ENCODE measurements at places on chromosomes 13 and 19.

GRCh38 chr13:106522112-106522705 is 13.3 kb downstream of the EFNB2 start:
- no peak for DNase-seq

- no peak for DNase-seq
Observed at GRCh38 chr19:464208-464545, 3.3 kb upstream of the SHC2 start.

DNA sequence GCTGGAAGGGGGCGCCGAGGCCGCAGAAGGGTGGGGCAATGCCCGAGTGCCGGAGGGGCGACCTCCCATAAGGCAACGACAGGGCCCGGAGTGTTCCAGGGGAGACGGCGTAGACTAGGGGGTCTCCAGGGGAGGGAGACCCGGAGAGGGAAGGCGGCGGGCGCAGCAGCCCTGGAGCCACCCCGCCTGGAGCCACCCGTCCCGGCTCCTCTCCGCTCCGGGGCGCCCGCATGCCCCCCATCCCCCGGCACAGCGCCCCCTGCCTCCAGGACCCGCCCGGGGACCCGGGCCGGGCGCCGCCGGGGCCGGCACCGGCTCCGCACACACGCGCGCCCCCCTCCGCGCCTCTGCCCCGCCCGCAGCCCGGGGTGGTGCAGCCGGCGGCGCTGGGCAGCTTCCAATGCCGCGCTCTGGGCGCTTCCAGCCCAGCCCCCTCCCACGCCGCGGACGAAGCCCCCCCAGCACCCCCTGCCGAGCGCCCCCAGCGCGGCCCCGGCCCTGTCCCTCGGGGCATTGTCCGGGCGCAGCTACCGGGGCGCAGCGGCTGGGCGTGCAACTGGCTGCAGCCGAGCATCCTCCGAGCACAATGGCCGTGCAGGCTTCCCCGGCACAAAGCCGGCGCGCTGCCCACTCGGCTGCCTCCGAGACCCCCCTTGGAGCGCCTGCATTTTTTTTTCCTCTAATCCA is 519 bp downstream of the PTPRS start:
- DNase-seq: no peak

DNA sequence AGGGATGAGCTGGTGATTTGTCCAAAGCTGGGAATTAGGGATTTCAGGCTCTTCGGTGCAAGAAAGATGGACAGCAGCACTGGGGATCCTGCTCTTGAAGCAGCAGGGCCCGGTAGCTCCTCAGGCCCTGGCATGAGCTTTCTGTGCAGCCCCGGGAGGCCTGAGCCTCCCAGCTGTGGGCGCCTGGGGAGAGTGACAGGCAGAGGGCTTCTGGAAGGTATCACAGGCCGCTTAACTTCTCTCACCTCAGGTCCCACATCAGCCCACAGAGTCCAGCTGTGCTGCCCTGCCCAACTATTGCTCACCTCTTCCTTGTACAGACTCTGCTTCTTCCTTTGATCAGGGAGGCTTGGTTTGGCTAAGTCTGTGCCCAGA is 14.6 kb upstream of the ZNF536 start:
- DNase-seq: no peak

GRCh38 chr19:14337510-14337909 is 43.7 kb upstream of the ADGRE5 start:
- no peak for DNase-seq

GRCh38 chr19:3020321-3020960 is 8.6 kb downstream of the TLE2 start:
- DNase-seq: no peak

- DNase-seq: peak; percentile 78
Observed at GRCh38 chr13:20703780-20704458, 420 bp downstream of the IL17D start.

DNA sequence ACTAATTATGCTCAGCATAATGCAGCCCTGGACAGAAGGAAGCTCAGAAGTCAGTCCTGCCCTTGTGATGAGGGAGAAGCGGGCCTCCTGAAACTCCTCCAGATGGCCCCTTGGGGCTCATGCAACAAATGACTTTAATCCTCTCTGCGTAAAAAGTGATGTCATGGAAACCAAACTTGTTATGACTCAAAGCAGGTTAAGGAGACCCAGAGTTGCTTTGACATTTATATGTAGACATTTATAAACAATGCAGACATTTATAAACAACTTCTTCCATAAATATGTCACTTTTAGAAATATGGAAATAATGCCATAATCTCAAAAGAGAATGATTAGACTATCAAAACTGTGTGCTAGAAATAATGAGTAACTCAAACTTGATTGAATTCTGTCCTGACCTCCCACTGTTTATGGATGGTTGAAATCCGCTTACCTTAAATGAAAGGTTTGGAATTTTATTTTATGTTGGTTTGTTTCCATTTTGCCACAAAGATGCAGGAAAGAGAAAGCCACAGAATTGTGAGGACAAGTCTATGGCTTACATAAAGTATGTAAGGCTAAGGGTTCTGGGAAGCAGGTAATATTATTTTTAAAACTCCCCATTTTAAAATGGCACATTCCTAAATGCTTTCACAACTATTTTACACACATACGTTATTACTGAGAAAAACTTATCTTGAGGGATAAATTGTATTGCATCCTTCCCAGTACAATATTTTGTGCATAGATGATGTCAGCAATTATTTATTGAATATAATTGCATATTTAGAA is 73.7 kb downstream of the CYSLTR2 start:
- peak; percentile 33 for DNase-seq

DNA sequence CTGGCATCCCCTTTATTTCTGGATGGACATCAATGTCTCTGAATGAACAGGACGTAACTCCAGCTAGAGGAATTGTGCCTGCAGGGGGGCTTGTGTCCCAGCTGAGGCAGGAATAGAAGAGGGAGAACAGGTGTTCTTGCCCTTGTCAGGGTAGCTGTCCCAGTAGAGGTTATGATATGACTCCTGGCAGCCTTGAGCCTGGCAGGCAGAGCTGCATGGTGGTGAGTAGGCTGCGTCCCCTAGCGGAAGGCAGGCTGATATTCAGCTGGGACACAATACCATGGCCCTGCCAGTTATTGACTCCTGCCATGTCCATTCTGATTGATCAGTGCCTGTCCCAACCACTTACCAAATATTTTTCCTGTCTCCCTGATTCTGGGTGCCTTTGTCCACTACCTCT is 197.2 kb downstream of the RAP2A start:
- DNase-seq: peak; percentile 17

DNA sequence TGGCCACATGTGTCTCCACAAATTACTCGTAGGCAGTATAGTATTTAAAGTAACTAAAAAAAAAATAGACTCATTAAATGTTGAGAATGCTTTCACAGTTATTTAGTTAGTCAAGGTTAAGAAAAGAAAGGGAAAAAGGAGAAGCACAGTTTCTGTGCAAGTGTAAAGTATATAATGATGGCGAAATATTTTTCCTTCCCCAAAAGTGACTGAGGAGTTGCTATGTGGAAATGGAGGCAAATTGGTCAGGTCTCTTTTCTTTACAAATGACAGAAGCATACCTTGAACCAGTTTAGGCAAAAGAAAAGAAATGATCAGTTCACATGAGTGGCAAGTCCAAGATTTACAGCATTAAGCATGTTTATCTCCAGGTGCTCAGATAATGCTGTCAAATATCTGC is 18.0 kb downstream of the CSNK1A1L start:
- DNase-seq: no peak

- DNase-seq: no peak
Observed at GRCh38 chr19:1416014-1416841, 8.8 kb downstream of the DAZAP1 start.

DNA sequence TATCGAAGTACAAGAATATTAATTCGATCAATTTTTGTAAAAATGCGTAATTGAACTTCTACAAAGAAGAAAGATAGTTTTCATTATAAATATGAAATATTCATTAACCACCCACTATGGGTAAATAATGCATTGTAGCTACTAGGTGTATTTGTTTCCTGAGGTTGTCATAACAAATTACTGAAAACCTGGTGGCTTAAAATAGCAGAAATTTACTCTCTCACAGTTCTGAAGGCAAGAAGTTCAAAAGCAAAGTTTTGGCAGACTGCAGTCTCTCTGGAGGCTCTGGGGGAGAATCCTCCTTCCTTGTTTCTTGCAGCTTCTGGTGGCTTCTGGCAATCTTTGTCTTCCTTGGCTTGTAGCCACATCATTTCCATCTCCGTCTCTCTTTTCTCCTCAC is 99.2 kb upstream of the MIR17HG start:
- DNase-seq: no peak

DNA sequence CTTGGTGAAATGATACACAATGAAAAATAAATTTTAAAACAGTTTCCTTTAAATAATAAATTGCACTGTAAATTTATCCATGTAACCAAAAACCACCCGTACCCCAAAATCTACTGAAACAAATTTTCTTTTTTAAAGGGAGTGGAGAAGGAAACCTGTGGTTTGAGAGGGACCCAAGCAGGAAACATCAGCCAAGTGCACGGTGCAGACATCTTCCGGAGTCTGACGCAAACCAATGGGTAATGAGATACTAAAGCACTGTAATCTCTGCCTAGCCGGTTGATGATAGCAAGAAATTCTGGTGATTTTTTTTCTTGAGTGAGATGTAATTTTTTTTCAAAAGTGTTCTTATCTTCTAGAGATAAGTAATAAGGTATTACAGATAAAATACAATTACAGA is 115.4 kb downstream of the ABCC4 start:
- no peak for DNase-seq

DNA sequence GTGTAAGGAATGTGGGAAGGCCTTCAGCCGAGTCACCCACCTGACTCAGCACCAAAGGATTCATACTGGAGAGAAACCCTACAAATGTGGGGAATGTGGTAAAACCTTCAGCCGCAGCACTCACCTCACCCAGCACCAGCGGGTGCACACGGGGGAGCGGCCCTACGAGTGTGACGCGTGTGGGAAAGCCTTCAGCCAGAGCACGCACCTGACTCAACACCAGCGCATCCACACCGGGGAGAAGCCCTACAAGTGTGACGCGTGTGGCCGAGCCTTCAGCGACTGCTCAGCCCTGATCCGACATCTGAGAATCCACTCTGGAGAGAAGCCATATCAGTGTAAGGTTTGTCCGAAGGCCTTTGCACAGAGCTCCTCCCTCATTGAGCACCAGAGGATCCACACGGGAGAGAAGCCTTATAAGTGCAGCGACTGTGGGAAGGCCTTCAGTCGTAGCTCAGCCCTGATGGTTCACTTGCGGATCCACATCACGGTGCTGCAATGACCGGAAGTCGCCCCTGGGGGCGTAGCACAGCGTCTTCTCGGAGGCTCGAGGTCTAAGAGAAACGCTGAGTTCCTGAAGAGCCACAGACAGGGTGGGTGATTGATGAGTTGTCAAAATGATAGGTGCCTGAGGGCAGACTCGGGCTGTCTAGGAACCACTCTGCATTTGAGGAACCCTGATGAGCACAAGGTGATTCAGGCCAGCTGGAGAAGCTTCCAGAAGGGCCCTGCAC is 12.2 kb downstream of the ZSCAN22 start:
- DNase-seq: no peak

GRCh38 chr19:12237143-12237839 is 57.4 kb downstream of the ZNF44 start:
- DNase-seq: no peak

DNA sequence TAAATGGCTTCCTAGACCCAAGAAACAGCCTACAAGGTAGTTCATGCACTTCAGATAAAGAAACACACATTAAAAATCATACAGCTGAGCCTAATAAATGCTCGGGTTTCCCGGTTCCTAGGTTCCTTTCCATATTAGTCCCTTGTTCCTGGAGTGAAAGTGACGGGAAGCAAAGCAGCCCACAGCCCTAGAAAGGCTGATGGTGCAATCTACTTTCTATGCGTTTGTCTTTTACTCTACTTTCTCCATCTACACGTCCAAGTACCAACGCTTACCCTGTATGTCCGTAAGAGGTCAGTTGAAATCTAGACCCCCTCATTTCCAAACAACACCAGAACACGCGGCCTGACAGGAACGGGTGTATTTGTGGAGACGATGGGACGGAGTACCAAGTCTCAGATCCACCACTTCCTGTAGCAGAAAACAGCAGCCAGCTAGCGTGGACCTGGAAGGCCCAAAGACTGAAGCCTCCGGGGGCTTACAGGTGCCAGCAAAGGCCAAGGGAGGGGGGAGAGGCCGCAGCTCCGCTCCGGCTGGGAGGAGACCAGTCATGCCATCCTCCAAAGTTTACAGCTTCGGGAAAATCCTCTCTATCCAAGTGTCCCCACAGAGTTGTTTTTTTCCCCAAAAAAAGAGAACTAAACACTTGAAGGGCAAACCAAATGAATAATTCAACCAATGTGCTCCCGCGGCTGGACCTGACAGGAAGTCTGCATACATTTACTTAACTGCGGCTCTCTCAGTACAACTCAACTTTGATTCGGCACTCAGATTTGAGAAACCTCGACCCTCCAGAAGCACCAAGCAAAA is 34.1 kb downstream of the STK24 start:
- no peak for DNase-seq

DNA sequence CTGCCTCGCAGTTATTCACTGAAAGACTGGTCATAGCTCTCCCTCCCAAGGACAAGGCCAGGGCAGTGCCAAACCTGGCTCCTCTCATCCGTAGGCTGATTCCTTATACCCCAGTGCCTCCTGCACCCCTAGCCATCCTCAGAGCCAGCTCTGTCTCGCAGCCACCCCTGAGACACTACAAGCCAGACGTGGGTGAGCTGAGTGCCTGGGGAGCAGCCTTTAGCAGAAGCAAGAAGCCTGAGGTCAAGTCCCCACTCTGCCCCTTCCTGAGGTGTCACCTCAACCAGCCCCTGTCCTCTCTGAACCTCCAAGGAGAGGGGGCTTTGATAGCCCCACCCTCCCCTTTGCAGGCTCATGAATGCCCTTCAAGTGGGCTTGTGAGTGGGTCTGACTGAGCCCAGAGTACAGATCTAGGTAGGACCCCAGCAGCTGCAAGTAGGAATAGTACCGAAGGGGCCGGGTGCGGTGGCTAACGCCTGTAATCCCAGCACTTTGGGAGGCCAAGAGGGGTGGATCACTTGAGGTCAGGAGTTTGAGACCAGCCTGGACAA is 14.8 kb upstream of the AKAP8L start:
- DNase-seq: no peak

DNA sequence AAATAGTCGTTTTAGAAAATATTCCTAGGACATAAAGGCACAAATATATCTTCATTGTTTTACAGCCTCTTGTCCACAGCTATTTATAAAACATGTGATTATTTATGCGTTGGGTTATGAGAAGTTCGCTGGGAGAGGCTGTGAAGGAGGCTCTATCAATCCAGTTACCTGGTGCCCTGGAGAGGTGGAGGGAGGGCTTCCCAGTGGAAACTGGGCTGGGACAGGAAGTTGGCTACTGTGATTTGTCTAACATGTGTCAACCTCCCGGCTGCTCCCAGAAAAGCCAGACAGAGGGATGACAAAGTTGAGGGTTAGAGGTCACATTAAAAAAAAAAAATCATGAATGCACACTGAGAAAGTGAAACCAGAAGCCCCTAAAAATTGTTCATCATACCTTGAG is 346.5 kb downstream of the ZNF536 start:
- no peak for DNase-seq

GRCh38 chr13:61358599-61358998 is 57.0 kb downstream of the PCDH20 start:
- no peak for DNase-seq

DNA sequence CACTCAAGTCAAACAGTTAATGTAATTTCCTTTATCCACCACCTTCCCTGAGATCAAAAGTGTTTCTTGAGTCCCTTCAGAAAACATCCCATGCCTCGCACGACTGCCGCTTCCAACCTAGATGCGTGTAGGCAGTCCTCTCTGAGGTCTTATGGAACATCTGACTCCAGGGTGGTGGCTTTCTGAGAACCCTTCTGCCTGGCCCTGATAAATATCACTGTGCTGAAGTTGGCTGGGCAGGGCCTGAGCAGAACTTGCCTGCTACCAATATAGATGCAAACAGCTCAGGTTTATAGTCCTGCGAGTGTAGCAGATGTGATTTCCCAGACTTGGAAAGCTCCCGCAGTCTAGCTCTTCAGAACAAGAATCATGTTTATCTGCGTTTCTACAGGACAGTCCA is 61.1 kb upstream of the GPR12 start:
- DNase-seq: no peak
